Coronary artery (tissue), 2 donors: ENCODE measurements at places on chromosomes 4 and X.

DNA sequence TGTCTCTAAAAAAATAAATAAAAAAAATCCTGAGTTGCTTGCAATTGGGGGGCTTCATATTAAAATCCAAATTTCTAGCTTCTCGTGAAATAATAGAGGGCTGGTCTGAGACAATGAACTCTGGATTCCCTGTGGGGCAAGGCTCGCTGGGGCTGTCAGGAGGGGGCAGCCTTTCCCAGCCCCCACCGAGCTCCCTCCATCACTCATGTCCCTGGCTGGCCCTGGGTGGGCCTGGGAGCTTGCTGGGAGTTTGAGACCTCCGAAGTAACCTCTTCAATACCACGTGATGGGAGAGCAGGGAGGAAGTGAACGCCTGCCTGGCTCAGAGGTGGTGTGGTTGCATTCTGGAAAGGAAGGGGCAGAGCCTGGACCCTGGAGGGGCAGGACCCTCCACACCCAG is 54.0 kb upstream of the AFAP1 start:
- DNase-seq, result no peak

DNA sequence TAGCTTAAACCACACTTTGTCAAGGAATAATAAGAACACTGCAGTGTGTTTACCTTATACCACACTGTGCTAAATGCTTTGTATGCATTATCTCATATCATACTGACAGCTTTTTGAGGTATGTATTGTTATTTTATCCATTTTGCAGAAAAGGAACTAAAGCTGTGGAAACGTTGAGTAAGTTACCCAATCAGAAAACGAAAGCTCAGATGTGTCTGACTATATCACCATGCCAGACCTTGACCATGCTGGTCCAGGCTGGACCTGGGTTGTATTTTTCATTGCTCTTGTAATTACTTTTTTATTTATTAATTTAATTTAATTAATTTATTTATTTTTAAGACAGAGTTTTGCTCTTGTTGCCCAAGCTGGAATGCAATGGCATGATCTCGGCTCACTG is 2.1 kb downstream of the HSD17B11 start:
- no peak for DNase-seq

- DNase-seq, result no peak
Observed at GRCh38 chr4:120685756-120686278, 236.7 kb downstream of the PRDM5 start.

DNA sequence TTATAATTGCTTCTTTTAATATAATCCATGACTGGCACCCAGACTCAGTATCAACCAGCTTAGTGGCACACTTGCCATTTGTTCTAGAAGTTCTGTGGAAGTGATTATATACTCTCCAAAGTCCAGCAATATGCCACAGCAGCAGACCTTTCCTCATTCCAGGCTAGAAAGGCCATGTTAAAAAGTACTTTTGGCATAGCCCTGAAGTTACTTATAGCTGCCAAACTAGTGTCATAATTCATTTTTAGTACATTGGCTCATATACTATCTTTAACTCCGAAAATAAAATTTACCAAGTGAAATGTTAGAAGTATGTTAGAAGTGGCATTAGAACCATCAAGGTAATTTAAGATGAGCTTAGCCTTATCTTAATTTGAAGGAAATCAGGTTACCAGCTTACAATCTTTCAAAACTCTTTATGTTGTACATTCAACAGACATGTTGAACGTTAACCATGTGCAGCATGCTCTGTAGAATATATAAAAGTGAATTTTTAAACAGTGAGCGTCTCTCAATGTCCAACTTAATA is 714.2 kb upstream of the LCORL start:
- DNase-seq, result no peak

DNA sequence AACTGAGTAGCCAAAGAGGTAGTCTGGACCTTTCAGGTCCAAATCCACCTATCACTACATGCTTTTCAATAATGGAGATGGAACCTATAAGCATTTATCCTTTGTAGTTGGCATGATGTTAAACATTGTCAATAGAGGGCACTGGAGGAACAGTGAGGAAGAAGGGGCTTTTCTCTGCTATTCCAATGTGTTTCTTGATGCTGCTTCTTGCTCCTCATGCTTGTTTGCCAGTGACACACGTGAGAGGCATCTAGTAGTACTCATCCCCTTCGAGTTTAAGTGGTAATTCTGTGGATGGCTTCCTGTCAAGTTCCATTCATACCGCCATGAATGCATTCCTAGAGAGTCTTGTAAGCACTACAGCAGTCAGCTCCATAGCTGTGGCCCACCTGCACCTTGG is 84.0 kb downstream of the NAA11 start:
- DNase-seq, result no peak

- DNase-seq, result no peak
Observed at GRCh38 chrX:142502441-142502840, 297.4 kb upstream of the MAGEC2 start.

- DNase-seq, result no peak
Observed at GRCh38 chr4:60944060-60944459, 256.1 kb upstream of the ADGRL3 start.

GRCh38 chr4:109886303-109886702 is 26.4 kb upstream of the EGF start:
- DNase-seq, result no peak

DNA sequence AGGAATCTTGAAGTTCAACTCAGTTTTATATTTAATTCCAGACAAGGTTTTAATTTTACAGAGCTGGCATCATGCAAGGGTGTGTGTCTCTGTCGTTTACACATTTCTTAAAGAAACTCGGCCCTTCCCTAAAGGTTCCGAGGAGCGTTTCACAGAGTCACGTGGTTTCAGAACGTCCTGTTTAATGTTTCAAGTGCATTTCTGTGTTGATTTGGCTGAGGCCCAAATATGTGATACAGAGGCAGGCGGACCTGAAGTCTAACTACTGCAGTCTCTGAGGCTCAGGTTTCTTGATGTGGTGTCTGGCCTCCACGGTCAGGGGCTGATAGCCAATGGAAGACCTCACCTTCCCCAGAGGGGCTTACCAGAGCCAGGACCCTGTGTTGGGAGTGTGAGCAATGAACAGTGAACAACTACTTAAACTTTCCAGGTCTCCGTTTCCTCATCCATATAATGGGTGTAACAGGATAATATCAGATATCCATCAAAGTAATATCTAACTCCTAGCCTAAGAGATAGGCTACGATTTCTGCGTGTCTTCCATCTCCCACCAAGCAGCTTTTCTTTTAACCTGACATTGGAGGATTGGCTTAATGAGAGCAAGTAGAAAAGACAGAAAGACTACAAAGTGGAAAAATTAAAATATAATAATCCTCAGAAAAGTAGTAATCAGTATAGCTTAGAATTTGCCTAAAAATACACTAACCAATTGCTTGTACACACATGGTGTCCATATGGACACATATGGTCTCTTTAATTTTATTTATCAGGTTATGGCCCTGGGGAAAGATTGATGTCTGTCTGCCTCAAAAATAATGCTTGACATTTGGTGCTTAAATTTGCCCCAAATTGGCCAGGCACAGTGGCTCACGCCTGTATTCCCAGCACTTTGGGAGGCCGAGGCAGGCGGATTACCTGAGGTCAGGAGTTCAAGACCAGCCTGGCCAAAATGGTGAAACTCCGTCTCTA is 50.0 kb upstream of the TRIM2 start:
- no peak for DNase-seq

- DNase-seq, result no peak
Observed at GRCh38 chrX:649166-649565, 18.6 kb downstream of the SHOX start.

DNA sequence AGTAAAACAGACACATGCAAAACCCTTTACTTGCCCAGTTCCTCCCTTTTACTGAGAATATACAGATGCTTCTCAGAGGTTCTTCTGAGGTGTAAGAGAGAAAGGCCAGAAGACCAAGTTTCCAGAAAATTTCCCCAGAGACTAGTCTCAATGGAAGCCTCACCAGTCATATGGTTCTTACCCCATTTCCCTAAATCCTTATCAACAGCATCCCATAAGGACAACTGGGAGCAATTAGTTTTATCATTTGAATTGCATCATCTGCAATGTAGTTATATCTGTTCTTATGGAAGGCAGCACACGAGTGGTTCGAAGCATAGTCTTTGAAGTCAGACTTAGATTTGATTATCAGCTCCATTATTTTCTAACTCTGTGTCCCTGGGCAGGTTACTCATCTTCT is 203.6 kb upstream of the PPARGC1A start:
- no peak for DNase-seq

- DNase-seq, result no peak
Observed at GRCh38 chr4:173546776-173547175, 16.7 kb upstream of the HAND2 start.

DNA sequence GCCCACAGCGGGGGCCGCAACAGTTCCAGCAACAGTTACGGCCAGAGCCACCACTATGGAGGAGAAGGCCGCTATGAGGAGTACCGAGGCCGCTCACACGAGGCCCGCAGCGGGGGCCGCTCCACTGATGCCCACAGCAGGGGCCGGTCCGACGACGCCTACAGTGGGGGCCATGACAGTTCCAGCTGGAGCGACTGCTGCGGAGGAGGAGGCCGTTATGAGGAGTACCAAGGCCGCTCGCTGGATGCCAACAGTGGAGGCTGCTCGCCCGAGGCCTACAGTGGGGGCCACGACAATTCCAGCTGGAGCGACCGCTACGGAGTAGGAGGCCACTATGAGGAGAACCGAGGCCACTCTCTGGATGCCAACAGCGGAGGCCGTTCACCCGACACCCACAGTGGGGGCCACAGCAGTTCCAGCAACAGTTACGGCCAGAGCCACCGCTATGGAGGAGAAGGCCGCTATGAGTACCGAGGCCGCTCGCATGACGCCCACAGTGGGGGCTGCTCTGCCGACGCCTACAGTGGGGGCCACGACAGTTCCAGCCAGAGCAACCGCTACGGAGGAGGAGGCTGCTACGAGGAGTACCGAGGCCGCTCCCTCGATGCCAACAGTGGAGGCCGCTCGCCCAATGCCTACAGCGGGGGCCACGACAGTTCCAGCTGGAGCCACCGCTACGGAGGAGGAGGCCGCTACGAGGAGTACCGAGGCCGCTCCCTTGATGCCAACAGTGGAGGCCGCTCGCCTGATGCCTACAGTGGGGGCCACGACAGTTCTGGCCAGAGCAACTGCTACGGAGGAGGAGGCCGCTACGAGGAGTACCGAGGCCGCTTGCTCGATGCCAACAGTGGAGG is 1.7 kb downstream of the RBMXL3 start:
- DNase-seq, result no peak

DNA sequence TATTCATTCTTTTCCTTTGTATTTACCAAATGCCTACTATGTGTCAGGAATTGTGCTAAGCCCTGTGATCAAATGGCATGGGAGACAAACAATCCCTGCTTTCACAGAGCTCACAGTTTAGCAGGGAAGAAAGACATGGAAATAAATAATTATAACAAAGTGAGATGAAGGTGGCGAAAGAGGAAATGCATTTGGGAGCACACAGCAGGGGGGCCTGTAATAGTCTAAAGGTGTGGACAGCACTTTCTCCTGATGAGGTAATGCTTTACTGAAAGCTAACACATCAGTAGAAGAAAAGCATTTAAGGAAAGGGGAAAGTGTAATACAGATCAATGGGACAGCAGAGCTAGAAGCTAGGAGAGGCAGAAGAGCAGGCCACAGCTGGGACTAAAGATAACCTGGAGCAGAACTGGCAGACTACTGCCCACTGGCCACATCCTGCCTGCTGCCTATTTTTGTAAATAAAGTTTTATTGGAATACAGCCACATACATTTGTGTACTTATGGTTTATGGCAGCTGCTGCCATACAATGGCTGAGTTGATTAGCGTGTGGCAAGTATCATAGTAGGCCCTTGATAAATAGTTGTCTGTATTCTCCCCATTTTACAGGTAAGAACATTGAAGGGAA is 67.1 kb upstream of the TAPT1 start:
- DNase-seq, result no peak

DNA sequence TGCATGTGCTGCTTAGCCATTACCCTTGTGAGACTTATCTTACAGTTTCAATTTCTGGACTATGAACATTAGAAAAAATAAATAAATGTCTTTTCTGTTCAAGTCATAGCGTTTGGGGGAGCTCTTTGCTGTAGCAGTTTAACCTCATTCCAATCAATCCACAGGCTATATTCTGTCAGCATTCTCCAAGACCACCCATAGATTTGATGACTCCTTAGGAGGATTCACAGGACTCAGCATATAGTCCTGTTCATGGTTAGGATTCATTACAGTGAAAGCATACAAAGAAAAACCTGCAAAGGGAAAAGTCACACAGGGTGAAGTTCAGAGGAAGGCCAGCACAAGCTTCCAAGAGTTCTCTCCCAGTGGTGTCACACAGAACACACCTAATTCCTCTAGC is 180.5 kb downstream of the ADAMTS3 start:
- no peak for DNase-seq

GRCh38 chrX:126272795-126273497 is 106.9 kb upstream of the DCAF12L2 start:
- no peak for DNase-seq

- no peak for DNase-seq
Observed at GRCh38 chr4:2290974-2291704, 29.2 kb upstream of the MXD4 start.

- no peak for DNase-seq
Observed at GRCh38 chr4:8181844-8182243, 17.2 kb upstream of the SH3TC1 start.

DNA sequence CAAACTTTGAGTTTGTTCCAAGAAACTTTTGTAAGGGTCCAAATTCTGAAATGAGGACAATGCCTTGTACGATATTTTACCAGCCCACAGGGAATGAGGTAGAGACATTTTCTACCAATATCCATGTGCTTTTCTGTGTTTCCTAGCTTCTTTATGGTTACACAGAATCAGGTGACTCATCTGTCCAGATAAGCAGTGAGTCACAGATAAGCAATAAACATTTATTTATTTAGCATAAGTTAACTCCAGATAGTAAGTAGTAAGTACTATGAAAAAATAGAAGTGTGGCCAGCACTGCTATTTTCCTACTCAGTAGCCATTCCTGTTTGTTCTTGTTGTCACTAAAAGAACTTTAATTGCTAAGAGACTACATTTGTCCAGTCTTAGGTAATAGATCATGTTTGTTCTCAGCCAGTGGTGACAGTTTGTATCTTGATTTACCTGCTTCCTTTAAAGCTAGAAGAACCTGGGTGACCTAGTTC is 7.4 kb downstream of the AFF1 start:
- no peak for DNase-seq

- no peak for DNase-seq
Observed at GRCh38 chr4:67770422-67770821, 16.2 kb upstream of the GNRHR start.

DNA sequence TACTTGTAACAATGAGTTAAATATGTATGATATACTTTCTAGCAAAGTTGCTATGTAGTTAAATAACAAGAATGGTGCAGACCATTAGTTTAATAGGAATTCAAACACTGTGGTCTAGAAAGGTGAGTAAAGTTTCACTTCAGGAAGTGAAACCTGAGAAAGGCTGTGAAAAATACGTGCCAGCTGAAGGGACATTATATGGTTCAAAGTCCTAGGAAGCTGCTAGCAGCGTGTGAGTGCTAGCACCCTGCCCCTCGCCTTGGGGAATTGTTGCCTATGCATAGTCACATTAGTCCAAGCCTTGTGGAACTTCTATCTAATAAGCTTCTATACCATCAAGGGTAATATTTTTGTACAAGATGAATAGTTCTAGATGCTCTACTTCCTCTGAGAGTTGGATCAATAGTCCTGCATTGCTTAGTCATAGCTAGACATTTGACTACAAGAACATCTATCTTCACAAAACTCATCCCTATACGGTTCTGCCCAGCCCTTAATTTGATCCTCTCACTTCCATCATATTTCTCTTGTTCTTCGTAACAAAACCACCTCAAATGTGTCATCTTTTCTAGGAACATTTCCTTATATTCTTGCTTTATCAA is 45.8 kb upstream of the ARSJ start:
- no peak for DNase-seq
